Inflammatory macrophage treated with lipopolysaccharide for 4 hours (primary cell): ENCODE measurements at places on chromosomes 12 and 14.

DNA sequence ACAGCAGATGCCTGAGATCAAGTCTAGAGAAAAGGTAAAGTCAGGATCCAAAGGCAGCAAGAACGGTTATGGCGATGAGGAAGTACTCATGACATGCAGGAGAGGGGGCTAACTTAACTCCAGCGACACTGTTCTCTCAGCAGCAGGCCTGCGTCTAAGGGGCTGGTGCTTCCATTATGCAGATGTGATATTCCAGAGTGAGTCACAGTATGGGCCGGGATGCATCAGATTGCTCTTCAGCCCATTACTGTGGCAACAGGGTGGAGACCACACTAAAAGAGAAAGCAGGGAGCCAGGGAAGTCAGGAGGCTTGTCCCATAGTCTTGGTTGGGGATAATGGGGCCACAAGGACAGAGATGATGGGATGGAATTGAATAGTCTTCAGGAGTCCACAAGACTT lies 151.8 kb upstream of the NTF3 start:
- no peak for DNase-seq

DNA sequence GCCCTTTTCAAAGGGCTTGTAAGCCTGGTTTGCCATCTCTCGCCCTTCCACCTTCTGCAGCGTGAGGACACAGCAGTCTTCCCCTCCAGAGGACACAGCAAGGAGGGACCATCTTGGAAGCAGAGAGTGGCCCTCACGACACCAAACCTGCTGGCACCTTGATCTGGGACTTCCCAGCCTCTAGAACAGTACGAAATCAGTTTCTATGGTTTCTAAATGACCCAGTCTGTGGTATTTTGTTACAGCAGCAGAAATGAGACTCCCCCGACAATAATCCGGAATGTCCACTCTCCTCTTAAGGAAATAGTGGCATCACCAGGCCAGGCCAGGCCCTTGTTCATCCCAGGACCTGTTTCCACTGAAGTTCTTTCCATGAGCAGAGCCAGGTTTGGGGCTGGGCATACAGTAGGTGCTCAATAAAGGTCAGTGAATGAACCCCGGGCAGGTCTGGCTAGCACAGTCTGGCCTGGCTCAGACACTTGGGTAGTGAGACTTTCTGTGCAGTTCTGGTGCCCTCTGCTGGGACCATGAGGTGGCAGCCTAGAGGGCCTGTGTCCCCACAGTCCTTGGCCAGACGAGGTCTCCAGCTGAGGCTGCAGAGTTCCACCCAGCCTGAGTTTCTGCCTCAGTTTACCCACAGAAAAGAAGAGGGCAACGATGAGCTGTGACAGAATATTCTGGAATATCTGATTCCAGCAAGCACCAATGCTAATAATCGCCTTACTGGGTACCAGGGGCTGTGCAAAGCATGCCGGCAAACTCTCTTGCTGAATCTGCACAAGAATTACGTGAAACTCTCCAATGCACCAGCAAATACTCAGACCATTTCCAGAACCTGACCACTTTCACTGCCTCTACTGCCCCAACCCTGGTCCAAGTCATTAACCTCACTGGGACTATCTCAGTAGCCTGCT lies 14.0 kb downstream of the ABCB9 start:
- peak; percentile 77 for DNase-seq

GRCh38 chr14:88002421-88003075 lies 2.4 kb upstream of the GPR65 start:
- DNase-seq: peak; percentile 75

GRCh38 chr12:46049665-46050064 lies 59.3 kb upstream of the SCAF11 start:
- DNase-seq: no peak
